ENCODE measurements at places on chromosomes 11 and 22.

DNA sequence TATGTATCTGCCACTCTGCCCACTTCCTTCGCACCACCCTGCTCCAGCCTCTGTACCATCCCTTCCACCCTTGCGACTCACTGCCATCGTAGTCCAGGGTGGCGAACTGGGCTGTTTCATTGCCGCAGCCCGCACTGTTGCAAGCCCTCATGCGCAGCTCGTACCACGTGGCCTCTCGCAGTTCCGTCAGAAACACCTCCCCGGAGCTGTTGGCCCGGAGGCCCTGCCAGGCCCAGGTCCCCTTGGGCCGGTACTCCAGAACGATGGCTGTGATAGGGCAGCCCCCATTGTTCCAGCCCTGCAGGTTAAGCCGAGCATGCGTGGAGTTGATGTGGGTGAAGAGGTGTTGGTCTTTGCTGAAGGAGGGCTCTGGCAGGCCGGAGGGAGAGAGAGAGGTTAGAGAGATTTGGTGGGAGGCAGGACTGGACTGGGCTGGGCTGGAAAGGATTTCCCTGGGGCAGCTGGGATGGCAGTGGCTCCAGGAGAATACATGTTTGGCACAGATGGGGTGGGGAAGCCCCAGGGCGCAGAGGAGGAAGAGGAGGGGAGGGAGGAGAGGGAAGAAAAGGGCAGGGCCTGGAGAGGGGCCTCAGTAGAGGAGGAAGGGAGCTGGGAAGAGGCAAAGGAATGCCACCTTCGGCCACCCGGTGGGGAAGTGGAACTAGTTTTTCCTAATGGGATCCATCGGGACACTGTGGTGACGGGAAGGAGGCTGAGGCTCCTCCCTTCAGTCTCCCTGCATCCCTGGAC, 109.6 kb downstream of the CEP164 start:
- no peak for DNase-seq

DNA sequence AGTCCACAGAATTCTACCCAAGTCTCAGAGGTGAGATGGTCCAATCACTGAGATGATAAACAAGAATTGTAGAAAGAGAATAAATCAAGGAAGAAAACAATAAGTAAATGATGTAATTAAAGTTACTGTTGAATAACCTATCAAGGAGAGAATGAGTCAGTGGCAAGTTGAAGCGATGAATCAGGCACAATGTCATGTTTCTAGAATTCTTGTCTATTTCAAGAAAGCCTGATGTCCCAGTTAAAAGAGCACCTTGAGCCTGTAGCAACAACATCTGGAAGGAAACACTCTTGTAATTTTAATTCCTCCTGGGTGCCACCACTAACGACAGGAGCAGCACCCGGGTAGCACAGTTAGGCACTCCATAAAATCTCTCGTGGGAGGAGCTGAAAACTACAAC, 67.9 kb upstream of the SLC35C1 start:
- no peak for DNase-seq

DNA sequence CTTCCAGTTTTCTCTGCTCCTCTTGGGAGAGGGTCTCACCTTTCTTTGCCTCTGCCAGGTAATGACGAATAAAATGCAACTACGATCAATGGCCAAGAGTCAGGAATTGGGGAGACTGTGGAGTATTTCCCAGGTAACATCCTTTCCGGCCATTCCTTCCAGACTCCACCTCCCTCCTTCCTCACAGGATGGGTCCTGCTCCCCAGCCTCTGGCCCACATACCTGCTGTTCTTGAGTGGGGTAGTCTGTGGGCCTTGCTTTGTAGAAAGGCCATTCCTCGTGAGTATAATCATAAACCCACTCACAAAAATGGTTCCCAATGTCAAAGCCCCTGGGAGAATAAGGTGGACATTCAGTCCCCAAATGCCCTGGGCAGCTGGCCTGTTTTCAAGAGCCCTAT, 1.5 kb upstream of the CPT1B start:
- no peak for DNase-seq

- DNase-seq, result no peak
Observed at GRCh38 chr22:38783095-38783615, 10.8 kb downstream of the DNAL4 start.

DNA sequence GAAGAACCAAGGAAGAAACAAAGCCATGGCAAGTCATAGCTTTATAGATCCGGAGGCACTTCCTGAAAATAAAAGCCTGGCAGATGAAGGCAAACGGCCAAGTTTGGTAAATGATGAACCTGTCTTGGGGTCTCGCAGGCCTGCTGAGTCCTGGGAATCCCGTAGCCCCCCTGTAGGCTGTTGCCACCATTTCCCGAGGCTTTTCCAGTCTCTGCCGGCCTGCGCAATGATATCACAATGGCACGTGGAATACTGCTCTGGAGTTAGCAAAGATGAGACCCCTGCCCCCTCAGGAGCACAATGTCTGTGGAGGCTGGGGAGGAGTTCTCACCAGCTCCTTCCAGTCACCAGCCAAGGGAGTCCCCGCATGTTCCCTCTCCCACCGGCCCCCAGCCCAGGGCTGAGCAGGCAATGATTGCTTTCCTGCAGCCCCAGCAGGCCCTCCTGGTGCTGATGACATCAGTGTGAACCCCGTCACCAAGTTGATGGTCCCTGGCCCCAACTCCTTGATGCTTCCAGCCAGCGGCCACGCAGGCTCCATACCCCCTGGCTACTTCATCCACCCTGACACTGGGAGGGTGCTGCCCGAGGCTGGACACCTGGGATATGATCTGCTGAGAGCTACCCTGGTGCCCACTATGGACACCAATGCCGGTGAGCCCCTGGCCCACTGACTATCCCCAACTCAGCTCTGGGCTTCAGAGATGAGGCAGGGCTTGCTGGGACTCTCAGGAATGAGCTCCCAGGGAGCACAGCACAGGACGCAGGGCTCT, 55.9 kb downstream of the BTG4 start:
- DNase-seq, result no peak

DNA sequence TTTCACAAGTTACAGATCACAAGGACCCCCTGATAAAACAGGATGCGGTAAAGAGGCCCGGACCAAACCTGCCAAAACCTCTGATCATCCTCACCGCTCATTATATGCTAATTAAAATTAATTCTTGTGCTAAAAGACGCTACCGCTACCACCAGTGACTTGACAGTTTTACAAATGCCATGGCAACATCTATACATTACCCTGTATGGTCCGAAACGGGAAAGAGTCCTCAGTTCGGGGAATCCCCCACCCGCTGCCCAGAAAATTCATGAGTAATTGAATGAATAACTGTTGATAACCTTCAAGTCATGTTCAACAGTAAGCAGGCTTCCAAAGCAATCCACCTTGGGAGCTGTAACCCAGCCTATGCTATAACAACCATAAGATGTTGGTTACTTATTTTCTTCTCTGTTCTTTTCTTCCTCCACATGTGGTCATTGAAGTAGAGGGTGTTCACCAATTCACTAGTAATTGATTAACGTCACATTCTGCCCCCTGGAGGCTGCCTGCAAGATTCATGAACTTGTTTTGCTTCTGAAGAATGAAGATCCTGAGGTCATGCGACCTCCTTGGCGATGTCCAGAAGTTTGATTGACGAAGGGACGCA, 20.6 kb downstream of the APOBEC3H start:
- DNase-seq, result no peak

DNA sequence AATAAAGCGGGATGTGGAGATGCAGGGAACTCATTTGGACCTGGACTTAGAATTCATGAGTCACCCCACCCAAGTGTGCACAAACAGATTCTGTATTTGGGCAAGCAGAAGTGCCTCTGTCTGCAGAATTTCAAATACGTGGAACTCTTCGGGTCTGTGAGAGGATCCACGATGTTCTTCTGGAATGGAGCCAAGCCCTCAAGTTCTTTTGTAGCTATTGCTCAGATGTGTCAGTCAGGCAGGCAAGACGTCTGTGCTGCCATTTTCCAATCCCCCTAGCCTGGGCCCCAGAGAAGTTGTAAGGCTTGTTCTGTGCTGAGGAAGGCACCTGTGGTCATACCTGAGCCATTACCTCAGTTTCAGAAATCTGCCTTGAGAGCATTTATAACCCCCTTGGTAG, 132.8 kb upstream of the RASSF10 start:
- no peak for DNase-seq

DNA sequence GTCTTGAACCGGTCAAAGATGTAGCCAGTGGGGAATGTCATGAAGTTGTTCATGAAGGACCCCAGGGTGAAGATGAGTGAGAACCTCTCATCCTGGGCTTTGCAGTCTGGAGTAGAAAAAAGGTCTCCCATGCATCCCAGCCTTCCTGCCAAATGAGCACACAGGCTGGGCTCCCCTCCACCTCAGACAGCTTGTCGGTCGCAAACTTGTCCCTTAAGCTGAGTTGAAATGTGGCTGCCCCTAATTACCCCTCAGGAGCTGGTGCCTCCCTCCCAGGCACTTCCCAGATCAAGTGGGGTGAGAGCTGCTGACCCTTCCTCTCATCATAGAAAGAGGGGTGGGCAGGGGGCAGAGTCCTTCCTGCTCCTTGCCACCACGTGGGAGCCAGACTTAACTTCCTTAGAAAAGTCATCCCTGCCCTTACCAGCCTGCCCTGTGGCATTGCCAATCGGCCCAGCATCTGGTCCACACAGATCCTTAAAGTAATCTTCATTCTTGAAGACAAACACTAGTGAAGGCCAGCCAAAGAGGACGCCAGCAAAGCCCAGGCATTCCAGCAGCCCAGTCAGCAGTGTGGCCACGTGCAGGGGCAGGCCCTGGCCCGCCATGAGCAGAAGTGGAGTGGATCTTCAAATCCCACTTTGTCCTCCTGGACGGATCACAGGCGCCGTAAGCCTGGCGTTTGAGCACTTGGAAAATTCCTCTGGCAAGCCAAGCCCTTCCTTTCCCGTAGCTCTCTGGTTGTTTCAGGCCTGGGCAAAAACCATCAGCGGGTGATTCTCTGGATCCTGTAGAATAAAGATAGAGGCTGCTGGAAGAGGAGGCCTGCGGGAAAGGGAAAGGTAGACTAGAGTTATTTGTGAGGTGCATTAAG, 1.1 kb downstream of the SLC43A3 start:
- peak; percentile 55 for DNase-seq

GRCh38 chr11:10813945-10814344, 5.2 kb upstream of the EIF4G2 start:
- no peak for DNase-seq

GRCh38 chr11:122159861-122160260, 43.8 kb upstream of the BLID start:
- no peak for DNase-seq

- DNase-seq, result no peak
Observed at GRCh38 chr11:8287703-8288102, 24.0 kb upstream of the LMO1 start.

DNA sequence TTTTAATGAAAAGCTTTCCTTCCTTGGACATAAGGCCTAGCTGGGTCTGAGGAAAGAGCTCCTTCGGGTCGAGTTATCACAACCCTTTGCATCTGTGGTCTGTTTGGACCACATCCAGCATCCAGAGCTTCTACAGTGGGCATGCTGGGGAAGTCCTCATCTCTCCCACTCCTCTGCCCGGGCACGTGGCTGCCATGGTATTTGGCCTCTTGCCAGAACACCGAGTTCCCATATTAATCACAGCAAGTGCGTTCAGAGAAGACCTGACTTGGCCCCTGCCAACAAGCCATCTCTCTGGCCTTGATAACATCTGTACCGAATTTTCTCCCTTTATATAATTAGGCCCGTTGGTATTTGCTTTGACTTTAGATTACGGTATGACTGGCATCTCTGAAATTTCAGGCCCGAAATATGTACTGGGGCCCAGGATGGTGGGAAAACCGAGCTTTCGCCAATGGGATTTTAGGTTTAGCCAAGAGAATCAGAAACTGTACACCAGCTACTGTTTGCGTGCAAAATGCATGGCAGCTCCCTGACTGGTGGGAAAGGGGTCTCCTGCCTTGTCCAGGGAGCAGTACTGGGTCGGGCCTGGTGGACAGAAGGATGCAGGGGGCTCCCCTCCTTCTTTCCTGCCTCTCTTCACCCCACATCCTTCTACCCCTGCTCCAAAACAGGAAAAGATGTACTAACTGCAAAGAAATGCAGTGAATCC, 90.0 kb downstream of the MICAL2 start:
- DNase-seq, result no peak

DNA sequence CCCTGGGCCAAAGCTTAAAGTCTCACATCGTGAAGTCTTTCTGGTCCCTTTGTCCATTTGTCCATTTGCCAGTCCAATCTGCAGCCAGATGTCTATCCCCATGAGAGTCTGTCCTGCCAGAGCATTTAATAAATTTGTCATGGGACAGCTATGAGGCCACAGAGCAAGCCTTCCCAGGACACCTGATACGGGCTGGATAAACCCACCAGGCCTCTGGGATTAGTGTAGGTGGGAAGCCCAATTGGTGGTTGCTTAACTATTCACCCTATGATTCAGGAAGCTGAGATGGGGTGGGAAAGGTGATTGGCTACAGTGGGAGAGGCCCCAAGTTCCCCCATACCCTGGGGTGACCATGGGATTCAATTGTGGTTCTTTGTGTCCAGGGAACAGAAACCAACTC, 39.9 kb downstream of the MYEOV start:
- peak; percentile 3 for DNase-seq

DNA sequence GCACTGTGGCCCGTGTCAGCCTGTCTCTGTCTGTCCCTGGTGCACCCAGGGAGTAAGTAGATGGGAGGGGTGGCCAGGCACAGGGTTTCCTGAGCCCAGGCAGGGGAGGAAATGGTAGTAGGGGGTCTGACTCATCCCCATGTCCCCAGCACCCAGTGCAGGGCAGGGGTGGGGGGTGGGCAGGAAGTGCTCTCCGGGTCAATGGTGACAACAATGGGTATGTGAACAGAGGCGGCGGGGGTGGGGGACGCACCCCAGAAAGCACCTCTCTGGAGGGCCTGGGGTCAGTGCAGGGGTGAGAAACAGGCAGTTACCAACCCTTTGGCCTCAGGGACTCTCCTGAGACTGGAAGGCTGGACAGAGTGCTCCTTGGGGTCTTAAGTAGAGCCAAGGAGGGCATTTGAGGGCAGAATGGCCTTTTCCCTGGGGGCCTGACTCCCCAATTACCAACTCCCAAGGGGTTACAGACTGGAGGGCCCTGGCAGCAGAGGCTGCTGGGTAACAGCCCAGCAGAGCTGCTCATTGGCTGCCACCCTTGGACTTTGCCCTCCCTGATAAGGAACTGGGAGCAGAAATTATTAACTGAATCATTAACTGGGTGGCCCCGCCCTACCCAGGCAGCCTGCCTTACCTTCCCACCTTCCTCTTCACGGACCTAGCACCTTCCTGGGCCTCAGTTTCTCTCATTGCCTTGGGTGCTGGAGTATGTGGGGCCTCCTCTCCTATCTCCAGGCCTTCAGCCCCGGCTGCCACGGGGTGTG, 4.2 kb downstream of the MYRF start:
- DNase-seq, result peak; percentile 90

DNA sequence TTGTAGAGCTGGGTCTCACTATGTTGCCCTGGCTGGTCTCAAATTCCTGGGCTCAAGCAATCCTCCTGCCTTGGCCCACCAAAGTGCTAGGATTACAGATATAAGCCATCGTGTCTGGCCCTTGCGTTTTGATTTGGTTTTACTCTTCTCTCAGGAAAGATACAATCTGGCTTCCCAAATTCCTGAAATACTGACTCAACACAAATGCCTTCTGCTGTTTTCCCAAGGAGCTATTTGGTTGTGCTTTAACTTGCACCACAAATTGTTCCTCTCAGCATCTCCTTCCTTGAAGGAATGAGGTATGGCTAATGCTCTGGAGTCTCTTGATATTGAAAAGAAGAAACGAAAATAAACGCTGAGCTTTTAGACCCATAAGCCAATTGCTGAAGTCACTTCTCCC, 110.0 kb upstream of the PAX6 start:
- DNase-seq, result no peak
